Midbrain (tissue), 1 donor: ENCODE measurements at places on chromosomes 6 and 20.

DNA sequence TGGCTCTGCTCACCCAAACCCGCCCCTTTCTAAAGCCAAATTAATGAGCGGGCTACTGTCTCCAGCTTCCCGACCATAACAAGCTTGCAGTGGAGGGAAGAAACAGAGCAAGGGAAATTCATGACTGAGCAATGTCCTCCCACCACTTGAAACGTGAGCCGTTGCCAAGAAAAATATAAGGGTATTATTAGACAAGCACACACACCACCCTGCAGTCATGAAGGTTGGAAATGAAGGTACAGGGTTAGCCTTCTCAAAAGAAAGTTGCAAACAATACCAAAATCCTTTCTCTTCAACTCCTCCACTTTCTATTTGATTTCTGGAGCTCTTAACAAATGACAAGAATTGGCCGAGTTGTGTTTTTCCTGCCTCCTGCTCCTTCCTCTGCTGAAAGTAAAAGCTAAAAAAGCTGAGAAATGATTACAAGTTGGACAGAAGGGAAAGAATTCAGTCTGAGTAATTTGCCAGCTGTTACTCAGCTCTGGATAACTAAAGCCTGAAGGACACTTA is 151.1 kb upstream of the B3GAT2 start:
- no peak for DNase-seq

- DNase-seq = no peak
Measured at GRCh38 chr6:163284151-163284550, 130.4 kb upstream of the QKI start.

DNA sequence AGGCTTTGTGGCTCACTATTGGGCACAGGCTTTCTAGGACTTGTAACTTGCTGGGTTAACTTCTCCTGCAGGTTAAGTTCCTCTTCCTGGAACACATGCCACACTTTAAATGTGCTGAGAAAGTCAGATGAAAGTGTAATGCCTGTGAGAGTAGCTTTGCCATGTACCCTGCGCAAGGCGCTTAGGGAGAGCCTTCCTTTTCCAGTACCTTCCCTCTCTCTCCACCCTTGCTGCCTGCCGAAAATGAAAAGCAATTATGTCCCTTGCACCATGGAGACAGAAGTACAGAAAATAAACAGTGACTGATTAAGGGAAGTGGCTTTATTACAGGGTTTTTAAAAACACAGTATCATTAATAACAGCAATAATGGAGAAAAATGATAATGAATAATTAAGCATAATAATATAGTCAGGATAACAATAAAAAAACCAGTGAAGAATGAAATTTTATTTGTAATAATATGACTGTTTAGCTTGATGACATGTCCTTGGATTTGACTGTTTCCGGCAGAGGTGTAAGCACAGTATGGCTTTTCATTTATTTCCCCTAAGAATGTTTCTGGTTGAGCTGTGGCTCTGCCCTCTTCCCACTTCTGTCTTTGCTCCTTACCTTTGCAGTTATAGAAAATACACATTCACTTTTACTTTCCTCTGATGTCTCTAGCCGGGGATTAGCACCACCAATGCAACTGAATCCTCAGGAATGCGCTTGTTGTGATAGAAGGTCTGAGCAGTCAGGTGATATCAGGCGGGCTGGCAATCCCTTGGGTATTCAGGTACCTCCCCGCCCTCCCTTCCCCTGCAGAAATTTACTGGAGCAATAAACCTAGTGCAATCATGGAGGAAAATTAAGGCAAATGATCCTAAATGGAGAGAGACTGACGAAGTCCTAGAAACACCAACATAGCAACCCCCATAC is 472.3 kb upstream of the CITED2 start:
- no peak for DNase-seq

- no peak for DNase-seq
Measured at GRCh38 chr20:63508072-63508768, 9.3 kb upstream of the EEF1A2 start.

DNA sequence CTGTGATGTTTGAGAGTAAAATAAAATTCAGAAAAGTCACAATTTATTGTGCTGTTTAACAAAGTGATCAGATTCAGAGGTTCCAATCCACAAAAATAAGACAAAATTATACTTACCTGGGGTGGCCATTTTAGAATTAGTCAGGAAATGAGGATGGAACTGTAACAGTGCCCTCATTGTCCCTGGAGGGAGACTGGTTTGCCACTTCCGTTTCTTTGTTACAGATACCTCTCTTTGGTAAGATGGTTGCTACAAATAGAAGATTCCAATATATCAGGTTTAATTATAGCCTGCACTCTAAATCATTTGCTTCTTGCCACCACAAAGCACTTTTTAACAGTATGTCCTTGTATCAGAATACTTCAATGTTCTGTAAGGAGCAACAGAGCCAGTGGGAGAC is 95.6 kb downstream of the CTNNBL1 start:
- DNase-seq = no peak

GRCh38 chr6:105136431-105137350 is 43.1 kb downstream of the POPDC3 start:
- peak; percentile 48 for DNase-seq

GRCh38 chr20:46630306-46630705 is 21.0 kb downstream of the SLC13A3 start:
- no peak for DNase-seq

- no peak for DNase-seq
Measured at GRCh38 chr6:74971633-74972032, 234.2 kb downstream of the COL12A1 start.

- no peak for DNase-seq
Measured at GRCh38 chr6:115091461-115091860, 748.6 kb upstream of the HS3ST5 start.
